ENCODE measurements at places on chromosomes 5 and 9.

- DNase-seq, result no peak
Observed at GRCh38 chr5:133663397-133664054, 51.2 kb upstream of the FSTL4 start.

- no peak for DNase-seq
Observed at GRCh38 chr5:7426284-7426683, 30.3 kb downstream of the ADCY2 start.

GRCh38 chr5:146059460-146060220, 45.7 kb downstream of the PLAC8L1 start:
- no peak for DNase-seq

GRCh38 chr5:109141222-109142200, 268.3 kb downstream of the PJA2 start:
- DNase-seq, result no peak

- DNase-seq, result no peak
Observed at GRCh38 chr5:158877706-158878105, 222.0 kb downstream of the EBF1 start.

- peak; percentile 6 for DNase-seq
Observed at GRCh38 chr5:95241-95980, 3.4 kb downstream of the PLEKHG4B start.

Data from GM10248 (cell line).